ENCODE measurements at places on chromosomes 12 and 14. TPM values are rescaled to one million over a fixed set of nuclear protein-coding genes. Genes with fewer than 3 reads are reported as not detected.

PROX2 gene
- 1.5 TPM for polyA plus RNA-seq

AQP2 gene
- 0.01 TPM for polyA plus RNA-seq

JPH4 gene
- 6.6 TPM for polyA plus RNA-seq

GPR68 gene
- polyA plus RNA-seq: 2.9 TPM

DNA sequence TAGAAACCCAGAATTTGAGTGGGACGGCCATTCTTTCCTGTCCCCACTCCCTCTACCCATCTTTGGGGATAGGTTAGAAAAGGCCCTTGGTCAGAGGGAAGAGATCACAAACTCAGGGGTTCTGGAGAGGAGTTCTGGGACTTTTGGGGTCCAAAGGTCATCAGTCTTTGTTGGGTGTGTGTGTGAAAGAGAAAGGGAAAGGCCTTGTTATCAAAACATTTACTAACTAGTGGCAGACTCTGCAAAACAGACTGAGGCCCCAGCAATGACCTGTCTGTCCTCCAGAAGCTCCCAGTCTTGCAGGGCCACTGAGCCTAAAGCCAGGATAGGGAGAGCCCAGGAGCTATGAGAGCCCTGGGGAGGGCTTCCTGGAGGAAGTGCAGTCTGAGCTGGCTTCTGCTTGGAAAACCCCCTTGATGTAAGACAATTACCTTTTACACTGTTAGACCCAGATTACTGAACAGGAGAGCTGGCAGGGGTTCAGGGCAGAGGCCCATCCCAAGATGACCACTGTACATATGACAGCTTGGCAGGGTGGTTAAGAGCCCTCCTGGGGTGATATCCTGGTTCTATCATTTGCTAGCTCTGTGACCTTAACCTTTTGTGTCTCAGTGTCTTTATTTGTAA is 429.1 kb upstream of the CCDC196 start:
- no peak for DNase-seq

DNA sequence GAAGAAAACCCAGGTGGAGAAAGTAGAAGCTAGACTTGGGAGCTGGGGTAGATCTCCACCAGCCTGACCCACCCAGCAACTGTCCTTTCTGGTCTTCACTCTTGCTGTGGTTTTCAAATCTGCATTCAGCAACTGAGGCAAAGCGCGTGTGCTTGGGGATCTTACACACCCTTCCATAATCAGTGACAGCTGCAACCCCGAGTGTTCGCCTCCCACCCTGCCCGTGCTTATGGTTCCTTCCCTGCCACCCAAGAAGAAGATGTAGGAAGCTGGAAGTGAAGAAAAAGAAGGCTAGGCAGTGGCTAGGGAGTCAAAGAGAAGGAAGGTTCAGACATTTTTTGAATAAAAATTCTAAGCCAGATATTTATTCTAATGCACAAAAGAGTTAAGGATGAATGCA is 162.6 kb upstream of the CCND2 start:
- no peak for DNase-seq

- no peak for DNase-seq
Measured at GRCh38 chr12:38370311-38370710, 53.7 kb downstream of the ALG10B start.

GRCh38 chr14:68301219-68301618 is 481.6 kb downstream of the RAD51B start:
- DNase-seq: no peak

- no peak for DNase-seq
Measured at GRCh38 chr12:113291586-113291985, 43.3 kb downstream of the SLC8B1 start.

DNA sequence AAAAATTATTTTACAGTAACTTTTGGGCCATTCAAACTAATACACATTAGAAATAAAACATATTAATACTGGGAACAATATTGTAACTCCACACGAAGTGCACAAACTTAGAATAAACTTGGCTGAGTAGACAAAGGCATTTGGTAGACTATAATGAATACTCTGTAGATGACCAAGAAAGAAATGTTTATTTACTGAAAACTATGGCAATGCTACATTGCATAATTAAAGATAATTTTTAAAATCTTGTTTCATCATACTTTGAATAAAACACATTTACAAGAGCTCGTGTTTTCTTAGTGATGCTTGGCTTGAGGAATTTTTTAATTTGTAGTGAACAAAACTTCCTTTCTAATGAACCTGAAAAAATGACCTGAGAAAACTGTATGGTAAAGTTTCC is 21.3 kb downstream of the RERG start:
- no peak for DNase-seq

GRCh38 chr12:71702590-71702989 is 16.7 kb downstream of the TMEM19 start:
- DNase-seq: no peak

Data from large intestine (tissue), 12 donors.